Forelimb muscle (tissue), 1 donor: ENCODE measurements at places on chromosomes 6 and 20.

GRCh38 chr6:160426136-160426535 lies 78.0 kb downstream of the SLC22A3 start:
- no peak for DNase-seq

GRCh38 chr6:9543649-9544048 lies 871.2 kb downstream of the TFAP2A start:
- no peak for DNase-seq

DNA sequence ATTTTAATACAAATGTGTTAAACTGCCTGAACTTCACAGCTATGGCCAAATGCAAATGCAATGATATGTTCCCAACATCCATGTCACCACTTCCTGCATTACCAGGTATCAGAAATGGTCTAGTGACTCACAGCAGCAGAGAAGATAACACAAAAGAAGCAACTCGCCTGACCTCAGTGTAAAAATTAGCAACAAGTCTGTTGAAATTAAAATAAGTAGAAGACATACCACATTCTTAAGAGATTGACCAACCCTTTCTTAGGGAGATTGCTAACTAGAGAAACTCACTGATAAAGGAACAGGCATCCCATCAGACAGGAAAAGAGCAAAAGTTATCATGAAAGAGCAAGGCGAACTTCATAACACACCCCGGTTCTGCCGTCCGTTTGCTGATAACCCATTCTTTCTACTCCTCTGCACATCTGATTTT lies 45.1 kb downstream of the RNASET2 start:
- DNase-seq, result no peak

GRCh38 chr6:10589429-10589727 lies 68.2 kb downstream of the GCNT2 start:
- no peak for DNase-seq

- no peak for DNase-seq
These were observed 285.6 kb downstream of the ZNF217 start for GRCh38 chr20:53307964-53308597.

- DNase-seq, result no peak
These were observed 257.9 kb downstream of the THBS2 start for GRCh38 chr6:168995526-168996355.

DNA sequence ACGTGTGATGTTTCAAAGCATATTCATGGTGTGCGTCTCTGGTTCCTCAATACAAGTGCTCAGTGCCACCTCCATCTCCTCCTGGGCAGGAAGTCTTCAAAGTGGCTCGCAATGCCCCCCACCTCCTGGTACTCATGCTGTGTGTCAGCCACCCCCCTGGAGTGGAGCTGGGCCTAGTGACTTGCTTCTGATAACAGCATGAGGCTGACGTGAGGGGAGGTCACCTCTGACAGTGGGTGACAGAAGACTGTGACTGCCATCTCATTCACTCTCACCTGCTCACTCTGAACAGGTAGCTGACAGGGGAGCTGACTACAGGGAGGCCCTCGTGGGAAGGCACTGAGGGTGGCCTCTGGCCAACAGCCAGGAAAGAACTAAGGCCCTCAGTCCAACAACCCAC lies 92.4 kb upstream of the NFATC2 start:
- no peak for DNase-seq

GRCh38 chr6:44189257-44189656 lies 27.5 kb upstream of the MYMX start:
- DNase-seq, result no peak

DNA sequence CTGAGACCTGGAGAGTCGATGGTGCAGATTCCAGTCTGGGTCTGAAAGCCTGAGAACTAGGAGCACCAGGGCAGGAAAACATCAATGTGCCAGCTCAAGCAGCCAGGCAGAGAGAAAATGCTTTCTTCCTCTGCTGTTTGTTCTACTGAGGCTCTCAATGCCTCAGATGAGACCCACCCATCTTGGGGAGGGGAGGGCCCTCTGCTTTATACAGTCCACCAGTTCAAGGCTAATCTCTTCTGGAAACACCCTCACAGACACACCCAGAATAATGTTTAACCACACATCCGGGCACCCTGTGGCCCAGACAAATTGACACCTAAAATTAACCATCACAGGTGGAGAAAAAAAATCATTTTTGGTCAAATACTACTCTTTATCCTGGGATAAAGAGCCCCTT lies 89.3 kb upstream of the SLC22A23 start:
- no peak for DNase-seq

- no peak for DNase-seq
These were observed 157.7 kb downstream of the VEGFA start for GRCh38 chr6:43927532-43928210.

- no peak for DNase-seq
These were observed 67.5 kb upstream of the EDN1 start for GRCh38 chr6:12222405-12223366.

GRCh38 chr20:16362642-16363041 lies 210.6 kb downstream of the KIF16B start:
- no peak for DNase-seq

DNA sequence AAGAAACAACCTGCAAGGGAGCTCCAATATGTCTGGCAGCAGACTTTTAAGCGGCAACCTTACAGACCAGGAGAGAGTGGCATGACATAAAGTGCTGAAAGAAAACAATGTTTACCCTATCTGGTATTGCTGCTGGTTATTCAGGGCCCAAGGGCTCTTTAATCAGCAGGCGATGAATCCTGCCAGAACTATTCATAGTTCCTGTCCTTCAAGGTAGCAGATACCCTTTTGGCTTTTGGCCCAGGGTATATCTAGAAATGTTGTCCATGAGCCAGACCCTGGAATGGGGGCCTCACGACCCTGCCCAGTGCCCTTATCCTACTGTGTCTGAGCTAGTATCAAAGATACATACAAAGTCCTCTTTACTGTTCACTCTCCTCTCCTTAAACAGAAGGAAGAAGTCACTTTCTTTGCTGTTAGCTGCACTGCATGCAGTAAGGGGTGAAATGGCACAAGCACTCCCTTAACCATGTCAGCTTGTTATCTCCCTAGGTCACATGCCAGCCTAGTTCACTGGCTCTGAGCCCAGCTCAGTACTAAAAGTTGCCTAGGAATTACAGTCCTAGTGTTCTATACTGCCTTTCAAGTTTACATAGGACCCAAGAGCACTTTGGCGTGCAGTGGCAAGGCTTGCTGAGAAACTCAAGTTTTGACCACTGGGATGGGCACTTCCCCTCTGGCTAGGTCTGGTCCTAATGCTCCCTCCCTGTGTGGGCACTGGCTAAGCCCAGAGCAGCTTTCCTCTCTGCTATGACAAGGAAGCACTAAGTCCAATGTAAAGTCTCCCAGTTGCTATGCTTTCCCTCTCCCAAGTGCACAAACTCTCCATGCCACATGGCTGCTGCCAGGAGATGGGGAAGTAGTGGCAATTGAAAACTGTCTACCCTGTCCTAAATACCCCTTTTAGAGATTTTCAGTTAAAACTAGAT lies 122.0 kb downstream of the HTR1B start:
- no peak for DNase-seq
